ENCODE measurements at places on chromosomes 1 and 21. TPM values are rescaled to one million over a fixed set of nuclear protein-coding genes. Genes with fewer than 3 reads are reported as not detected.

The GSTM1 gene
- total RNA-seq = not detected

The FMO4 gene
- total RNA-seq = 0.86 TPM

The TTC39A gene
- 1.2 TPM for total RNA-seq

The RIPPLY3 gene
- total RNA-seq = not detected

The TDRD5 gene
- total RNA-seq = not detected

The CFHR4 gene
- total RNA-seq = not detected
